HuH-7.5 (cell line): ENCODE measurements at places on chromosomes 1 and 21.

DNA sequence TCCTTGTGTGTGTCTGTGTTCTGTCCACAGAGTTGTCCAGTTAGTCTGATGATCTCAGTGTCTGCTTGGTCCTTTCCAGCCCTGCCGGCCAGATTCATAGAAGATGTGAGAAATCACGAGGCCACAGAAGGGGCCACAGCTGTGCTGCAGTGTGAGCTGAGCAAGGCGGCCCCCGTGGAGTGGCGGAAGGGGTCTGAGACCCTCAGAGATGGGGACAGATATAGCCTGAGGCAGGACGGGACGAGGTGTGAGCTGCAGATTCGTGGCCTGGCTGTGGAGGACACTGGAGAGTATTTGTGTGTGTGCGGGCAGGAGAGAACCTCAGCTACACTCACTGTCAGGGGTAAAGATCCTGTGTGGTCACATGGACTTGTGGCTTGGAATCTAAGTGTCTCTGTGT, 95.8 kb downstream of the OBSCN start:
- DNase-seq = no peak

DNA sequence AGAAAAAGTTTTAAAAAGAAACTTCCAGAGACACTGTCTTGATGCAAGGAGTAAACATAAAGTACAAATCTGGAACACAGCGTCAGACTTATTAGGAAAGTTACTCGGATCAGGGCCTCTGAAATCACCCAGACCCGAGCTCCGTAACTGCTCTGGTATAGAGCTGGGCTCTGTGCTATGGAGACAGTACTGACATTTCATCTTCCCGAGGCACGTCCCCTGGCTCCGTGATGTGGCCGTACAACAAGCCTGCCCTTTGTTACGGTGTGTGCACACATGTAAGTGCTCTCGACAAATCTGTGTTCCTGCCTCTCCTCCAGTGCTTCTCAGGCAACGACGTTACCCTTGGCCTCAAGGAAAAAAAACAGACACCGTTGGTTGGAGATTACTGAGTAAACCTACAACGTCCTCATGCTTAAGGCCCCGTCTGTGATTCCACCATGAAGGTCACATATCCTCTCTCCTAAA, 107.0 kb upstream of the IRF2BP2 start:
- DNase-seq = no peak

- no peak for DNase-seq
Observed at GRCh38 chr1:84742653-84743052, 52.4 kb upstream of the SSX2IP start.

DNA sequence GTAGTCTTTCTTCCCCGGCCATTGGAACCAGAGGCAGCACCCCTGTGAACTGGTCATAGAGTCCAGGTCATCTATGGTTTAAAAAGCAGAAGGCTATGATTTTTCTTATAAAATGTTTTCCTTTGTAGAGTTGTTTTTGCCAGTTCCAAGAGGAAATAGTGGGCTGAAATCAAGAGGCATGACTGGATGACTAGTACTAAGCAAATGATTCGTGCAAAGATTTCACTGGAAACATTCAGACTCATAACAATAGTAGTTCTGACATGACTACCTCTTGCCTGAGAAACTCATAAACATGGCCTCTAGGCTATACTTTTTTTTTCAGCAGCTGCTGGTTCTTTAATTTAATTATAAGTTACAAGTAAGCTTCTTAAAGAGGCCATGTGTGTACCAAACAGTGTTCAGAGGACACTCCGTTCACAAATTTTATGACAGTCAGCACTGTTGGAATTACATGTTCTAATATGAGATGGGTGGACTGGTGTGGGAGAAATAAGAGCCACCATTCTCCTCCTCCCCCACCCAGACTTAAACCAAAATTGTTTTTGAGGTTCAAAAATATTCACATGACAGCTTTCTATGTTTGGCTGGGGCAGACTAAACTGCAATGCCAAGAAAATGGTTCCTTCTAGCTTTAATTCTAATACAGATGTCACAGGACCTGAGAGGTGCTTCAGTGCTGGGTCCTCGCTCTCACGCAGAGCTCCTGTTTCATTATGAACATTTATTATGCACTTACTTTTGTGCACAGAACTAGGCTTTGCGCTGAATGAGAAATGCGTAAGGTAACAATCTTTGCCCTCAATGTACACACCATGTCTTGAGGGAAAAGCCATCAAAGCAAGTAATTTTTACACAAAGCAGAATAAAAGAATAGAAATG, 147.5 kb downstream of the ZC3H11B start:
- no peak for DNase-seq

DNA sequence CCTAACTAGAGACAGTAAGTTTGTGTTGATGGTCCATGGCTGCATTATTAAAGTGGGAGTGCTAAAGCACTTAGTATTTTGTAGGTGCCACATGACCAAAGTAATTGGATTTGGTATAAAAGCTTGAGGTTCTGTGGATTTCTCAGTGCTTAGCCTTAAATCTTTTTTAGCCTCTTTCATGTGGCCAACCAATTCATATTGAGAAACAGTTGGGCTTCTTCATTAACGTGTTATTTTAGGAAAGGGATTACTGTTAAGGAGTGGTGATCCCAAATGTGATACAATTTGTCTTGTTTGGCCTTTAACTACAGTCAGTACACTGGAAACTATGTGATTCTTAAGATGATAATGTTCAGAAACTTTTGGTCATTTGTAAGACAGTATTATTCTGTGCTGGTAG, 25.5 kb downstream of the MAN1A2 start:
- DNase-seq = no peak

GRCh38 chr1:39360731-39361130, 130.7 kb upstream of the BMP8A start:
- no peak for DNase-seq

GRCh38 chr1:103125219-103125618, 16.9 kb upstream of the COL11A1 start:
- DNase-seq = no peak

DNA sequence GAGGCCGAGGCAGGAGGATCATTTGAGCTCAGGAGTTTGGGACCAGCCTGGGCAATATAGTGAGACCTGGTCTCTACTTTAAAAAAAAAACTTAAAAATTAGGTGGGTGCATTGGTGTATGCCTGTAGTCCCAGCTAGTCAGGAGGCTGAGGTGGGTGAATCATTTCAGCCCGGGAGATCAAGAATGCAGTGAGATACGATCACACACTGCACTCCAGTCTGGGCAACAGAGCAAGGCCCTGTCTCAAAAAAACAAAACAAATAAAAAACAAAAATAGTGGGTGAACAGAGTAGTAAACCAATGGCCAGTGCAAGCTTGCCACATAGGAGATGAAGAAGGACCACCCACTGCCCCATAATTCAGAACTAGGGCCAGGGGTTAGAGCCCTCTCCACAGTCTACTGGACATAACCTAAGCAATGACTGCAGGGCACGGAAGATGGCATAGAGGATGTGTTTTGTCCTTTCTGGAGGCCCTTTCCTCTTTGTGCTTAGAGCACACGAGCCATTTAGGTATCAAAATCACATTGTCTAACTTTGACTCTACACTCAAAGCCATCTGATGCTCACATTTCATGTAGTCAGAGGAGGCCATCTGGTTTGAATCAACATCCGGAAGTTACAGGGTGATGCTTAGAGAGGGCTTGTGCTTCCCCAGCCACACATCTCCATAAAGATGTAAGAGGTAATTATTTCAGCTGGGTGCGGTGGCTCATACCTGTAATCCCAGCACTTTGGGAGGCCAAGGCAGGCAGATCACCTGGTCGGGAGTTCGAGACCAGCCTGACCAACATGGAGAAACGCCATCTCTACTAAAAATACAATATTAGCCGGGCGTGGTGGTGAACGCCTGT, 12.6 kb downstream of the CD2 start:
- DNase-seq = no peak

DNA sequence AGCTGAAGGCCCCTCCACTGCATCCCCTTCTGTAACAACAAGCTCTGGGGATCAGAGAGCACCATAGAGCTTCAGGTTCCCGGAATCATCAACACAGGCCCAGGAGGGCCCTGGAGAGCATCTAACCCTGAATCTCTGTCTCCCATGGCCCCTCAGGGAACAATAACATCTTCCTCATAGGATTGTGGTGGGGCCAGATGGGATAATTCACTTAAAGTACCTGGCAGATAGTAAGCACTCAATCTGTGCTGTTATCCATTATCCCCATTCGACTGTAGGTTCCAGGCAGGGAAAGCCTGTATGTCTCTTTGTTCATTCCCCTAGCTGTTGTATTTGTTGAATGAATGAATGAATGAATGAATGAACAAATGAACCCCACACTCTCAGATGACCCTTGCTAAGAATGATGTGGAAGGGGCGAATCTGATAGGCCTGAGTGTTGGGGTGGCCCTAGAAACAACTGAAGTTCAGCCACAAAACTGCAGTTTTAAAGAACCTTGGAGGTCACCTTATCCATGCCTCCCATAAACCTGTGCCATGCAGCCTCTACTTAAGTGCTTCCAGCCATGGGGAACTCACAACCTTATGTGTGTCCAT, 14.5 kb downstream of the LAPTM5 start:
- no peak for DNase-seq

GRCh38 chr1:14704846-14705245, 106.4 kb downstream of the KAZN start:
- DNase-seq = no peak
